PC-3 (cell line): ENCODE measurements at places on chromosomes 4 and X. TPM values are rescaled to one million over a fixed set of nuclear protein-coding genes. Genes with fewer than 3 reads are reported as not detected.

- no peak overlapping the region for H3K4me3 ChIP-seq
- no peaks in the 10 kb centered on the region for H3K36me3 ChIP-seq
- no peaks in the 10 kb centered on the region for H3K4me1 ChIP-seq
- no peaks in the 10 kb centered on the region for H3K27me3 ChIP-seq
- DNase-seq: no peak
- H3K27ac ChIP-seq: no peak overlapping the region
Measured at GRCh38 chr4:1644891-1645657, 39.0 kb downstream of the FAM53A start.

Gene GPR82
- total RNA-seq: not detected in 2 replicates

Gene MAPK10
- total RNA-seq: 0.44 TPM in 1 of 2 replicates, not detected in the other

Gene SHOX
- total RNA-seq: not detected in 2 replicates

DNA sequence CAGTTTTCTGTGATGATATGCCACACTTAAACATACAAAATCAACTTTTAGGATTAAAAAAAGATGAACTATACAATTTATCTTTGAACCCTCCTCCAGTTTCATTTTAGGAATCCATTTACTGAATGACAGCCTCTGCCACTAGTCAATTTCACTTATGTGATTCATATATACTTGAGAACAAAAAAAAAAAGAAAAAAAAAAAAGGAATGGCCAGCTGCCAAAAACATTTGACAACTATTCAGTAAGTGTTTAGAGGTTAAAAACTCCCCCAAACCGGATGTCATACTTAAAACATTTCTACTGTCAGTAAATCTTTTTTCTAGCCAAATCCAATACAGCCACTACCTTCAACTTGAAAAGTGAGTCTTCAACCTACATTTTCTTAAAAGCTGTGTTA is 266.7 kb upstream of the MAGEB2 start:
- no peaks in the 10 kb centered on the region for H3K36me3 ChIP-seq
- DNase-seq: peak; percentile 26
- no peaks in the 10 kb centered on the region for H3K4me1 ChIP-seq
- H3K27ac ChIP-seq: no peak overlapping the region
- H3K27me3 ChIP-seq: no peaks in the 10 kb centered on the region

- H3K27ac ChIP-seq: no peak overlapping the region
- no peaks in the 10 kb centered on the region for H3K4me1 ChIP-seq
- no peak overlapping the region for H3K4me3 ChIP-seq
- H3K27me3 ChIP-seq: peaks cover 85% of the 10 kb centered on the region
- H3K36me3 ChIP-seq: no peaks in the 10 kb centered on the region
Measured at GRCh38 chr4:41751449-41752061, 3.0 kb upstream of the PHOX2B start.

Gene PCYT1B
- not detected in 2 replicates for total RNA-seq

Gene CNGA1
- 0.29 and 1.1 TPM in 2 replicates for total RNA-seq

DNA sequence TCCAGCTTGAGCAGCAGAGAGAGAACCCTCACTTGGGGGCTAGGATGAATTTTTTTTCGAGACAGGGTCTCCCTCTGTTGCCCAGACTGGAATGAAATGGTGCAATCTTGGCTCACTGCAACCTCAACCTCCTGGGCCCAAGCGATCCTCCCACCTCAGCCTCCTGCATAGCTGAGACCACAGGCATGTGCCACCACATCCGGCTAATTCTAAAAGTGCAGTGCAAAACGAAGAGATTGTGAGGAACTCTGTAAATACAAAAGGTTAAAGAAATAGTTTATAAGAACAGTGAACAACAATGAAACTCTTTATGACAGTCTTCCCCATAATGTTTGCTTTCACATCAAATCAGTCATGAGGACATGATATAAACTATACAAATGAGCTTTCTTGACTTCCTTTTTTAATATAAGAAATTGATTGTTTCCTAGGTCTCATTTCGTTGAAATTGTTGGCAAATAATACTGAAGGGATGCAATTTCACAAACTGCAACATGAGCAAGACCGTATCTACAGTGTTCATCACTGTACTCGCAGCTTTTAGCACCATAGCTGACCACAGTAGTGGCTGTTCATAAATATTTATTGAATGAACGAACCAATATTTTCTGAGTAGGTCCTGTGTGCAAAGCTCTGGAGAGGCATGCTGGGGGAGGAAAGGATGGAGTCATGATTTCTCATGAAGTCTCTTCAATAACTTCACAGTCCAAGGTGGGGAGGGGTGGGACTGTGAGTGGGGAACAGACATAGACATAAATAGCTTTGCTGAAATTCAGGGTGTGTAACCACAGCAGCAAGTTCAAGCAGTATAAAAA is 116.1 kb downstream of the SHROOM3 start:
- no peaks in the 10 kb centered on the region for H3K36me3 ChIP-seq
- H3K4me3 ChIP-seq: no peak overlapping the region
- H3K27ac ChIP-seq: peak overlapping the region; percentile 69
- DNase-seq: peak; percentile 70
- peaks cover 23% of the 10 kb centered on the region for H3K4me1 ChIP-seq

GRCh38 chrX:153687121-153688039 is at the start of gene SLC6A8:
Gene SLC6A8 (plus strand): TSS chrX:153687926. CDS start chrX:153688575, 649 bp downstream.
- H3K27me3 ChIP-seq: no peaks in the 10 kb centered on the region
- H3K4me1 ChIP-seq: peaks cover 12% of the 10 kb centered on the region
- H3K4me3 ChIP-seq: peak within 1 kb of the TSS; percentile 64
- peak; percentile 61 for DNase-seq

Gene MAGEA12
- total RNA-seq: 0.23 and 0.29 TPM in 2 replicates

- H3K36me3 ChIP-seq: no peaks in the 10 kb centered on the region
- peaks cover 39% of the 10 kb centered on the region for H3K4me1 ChIP-seq
- peak overlapping the region; percentile 34; the same call in 1 of the 2 replicates for H3K4me3 ChIP-seq
- DNase-seq: peak; percentile 63
- H3K27me3 ChIP-seq: no peaks in the 10 kb centered on the region
- H3K27ac ChIP-seq: peak overlapping the region; percentile 66
Measured at GRCh38 chrX:72392816-72393800, 87.4 kb upstream of the CITED1 start.

DNA sequence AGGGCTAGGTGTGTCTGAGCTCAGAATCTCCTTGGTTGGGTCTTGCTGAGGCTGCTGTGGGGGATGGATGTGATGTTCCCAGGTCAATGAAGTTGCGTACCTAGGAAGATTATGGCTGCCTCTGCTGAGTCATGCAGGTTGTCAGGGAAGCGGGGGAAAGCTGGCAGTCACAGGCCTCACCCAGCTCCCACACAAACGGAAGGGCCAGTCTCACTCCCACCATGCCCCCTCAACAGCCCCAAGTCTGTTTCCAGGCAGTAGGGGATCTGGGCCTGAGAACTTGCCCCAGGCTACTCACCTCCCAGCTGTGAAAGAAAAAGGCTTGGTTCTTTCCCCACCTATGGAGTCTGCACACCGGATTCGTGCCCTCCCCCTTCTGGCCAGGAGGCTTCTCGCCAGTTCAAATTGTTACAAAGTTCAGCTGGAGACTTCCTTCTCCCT is 72.9 kb downstream of the WDR44 start:
- H3K36me3 ChIP-seq: no peaks in the 10 kb centered on the region
- H3K4me3 ChIP-seq: no peak overlapping the region
- no peak overlapping the region for H3K27ac ChIP-seq
- no peaks in the 10 kb centered on the region for H3K27me3 ChIP-seq
- no peaks in the 10 kb centered on the region for H3K4me1 ChIP-seq

DNA sequence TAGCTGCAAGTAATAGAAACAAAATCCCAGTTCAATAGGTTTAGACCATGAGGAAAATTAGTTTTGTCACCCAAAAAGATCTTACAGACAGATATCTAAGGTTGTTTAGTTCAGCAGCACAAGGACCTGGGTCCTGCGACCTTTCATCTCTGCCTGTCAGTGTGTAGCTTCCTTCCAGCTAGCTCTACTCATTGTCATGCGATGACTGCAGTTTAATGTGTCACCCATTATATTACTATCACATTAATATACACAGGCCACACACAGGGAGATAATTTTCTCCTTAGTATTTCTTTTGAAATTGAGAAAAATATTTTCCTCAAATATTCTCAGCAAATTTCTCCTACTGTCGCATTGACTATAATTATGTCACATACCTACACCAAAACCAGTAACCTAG is 232.1 kb upstream of the ARSJ start:
- no peaks in the 10 kb centered on the region for H3K27me3 ChIP-seq
- no peak overlapping the region for H3K27ac ChIP-seq
- no peaks in the 10 kb centered on the region for H3K4me1 ChIP-seq
- DNase-seq: no peak

DNA sequence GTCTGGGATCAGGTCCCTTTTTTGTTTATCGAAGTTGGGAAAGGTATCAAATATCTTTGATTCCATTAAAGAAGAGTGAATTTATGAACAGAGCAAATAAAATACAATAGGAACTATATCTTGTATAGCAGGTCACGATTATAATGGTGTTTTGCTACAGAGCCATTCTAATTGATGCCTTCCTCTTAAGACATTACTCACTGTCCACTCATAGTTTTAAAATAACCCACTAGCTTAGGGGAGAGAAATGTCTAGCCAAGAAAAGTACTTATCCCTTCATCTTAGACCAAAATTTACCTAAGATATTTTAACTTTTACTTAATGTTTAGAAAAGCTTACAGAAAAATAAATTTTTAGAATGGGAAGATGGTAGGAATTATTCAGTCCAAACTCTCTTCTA is 112.0 kb upstream of the PABPC4L start:
- DNase-seq: no peak
- no peaks in the 10 kb centered on the region for H3K4me1 ChIP-seq
- no peaks in the 10 kb centered on the region for H3K27me3 ChIP-seq
- H3K27ac ChIP-seq: no peak overlapping the region
- H3K36me3 ChIP-seq: no peaks in the 10 kb centered on the region

- H3K36me3 ChIP-seq: no peaks in the 10 kb centered on the region
- H3K27ac ChIP-seq: no peak overlapping the region
Measured at GRCh38 chr4:152937336-152938236, 1.5 kb downstream of the FHDC1 start.

Gene PLCXD1
- 25.7 and 31.2 TPM in 2 replicates for total RNA-seq

GRCh38 chr4:87211249-87211952 is 9.0 kb downstream of the KLHL8 start:
- no peak for DNase-seq
- H3K27ac ChIP-seq: no peak overlapping the region
- no peaks in the 10 kb centered on the region for H3K27me3 ChIP-seq
- no peak overlapping the region for H3K4me3 ChIP-seq
- H3K36me3 ChIP-seq: no peaks in the 10 kb centered on the region

Gene ATP10D
- 0.84 and 4.0 TPM in 2 replicates for total RNA-seq

GRCh38 chr4:176413171-176413570 is 93.4 kb downstream of the SPCS3 start:
- H3K4me1 ChIP-seq: no peaks in the 10 kb centered on the region
- H3K27me3 ChIP-seq: no peaks in the 10 kb centered on the region
- H3K4me3 ChIP-seq: no peak overlapping the region
- H3K27ac ChIP-seq: no peak overlapping the region

DNA sequence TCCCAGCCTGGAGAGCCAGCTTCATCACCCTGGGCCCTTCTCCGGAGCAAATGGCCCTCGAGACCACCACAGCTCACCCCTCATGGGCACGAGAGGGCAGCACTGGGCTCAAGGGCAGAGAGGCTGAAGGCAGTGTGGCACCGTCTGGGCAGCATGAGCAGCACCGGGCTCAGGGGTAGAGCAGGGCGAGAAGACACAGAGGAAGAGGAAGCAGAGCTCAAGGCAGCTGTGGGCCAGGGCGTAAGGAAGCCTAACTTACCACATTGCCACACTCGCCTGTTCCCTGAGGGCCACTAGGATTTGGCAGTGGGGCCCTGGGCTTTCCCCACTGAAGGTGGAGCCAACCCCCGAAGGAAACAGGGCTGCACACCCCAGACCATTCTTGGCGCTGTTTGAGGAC is 15.5 kb downstream of the ZNF185 start:
- peaks cover 4% of the 10 kb centered on the region; the same call in 1 of the 2 replicates for H3K36me3 ChIP-seq
- no peak for DNase-seq
- H3K4me1 ChIP-seq: peaks cover 15% of the 10 kb centered on the region
- H3K27me3 ChIP-seq: no peaks in the 10 kb centered on the region

GRCh38 chr4:105343146-105343931 is 130.5 kb downstream of the PPA2 start:
- H3K36me3 ChIP-seq: no peaks in the 10 kb centered on the region
- H3K4me1 ChIP-seq: no peaks in the 10 kb centered on the region
- no peaks in the 10 kb centered on the region for H3K27me3 ChIP-seq
- no peak for DNase-seq
- no peak overlapping the region for H3K4me3 ChIP-seq

GRCh38 chr4:26856906-26857277 is 3.7 kb upstream of the STIM2 start:
- peak overlapping the region; percentile 17; the same call in 1 of the 2 replicates for H3K27ac ChIP-seq
- H3K4me1 ChIP-seq: peaks cover 5% of the 10 kb centered on the region; the same call in 1 of the 2 replicates
- no peaks in the 10 kb centered on the region for H3K36me3 ChIP-seq
- H3K4me3 ChIP-seq: peak overlapping the region; percentile 80

Gene ASB9
- total RNA-seq: 31.5 and 32.1 TPM in 2 replicates

Gene WDR17
- 0.69 and 1.3 TPM in 2 replicates for total RNA-seq

- H3K4me1 ChIP-seq: no peaks in the 10 kb centered on the region
Measured at GRCh38 chr4:112591593-112591992, 45.1 kb downstream of the ZGRF1 start.

Gene KANTR
- 9.3 and 9.7 TPM in 2 replicates for total RNA-seq

Gene GPAT3
- 22.5 and 34.2 TPM in 2 replicates for total RNA-seq

GRCh38 chrX:14051416-14051815 is 21.7 kb upstream of the GEMIN8 start:
- H3K4me3 ChIP-seq: no peak overlapping the region
- DNase-seq: peak; percentile 46
- no peak overlapping the region for H3K27ac ChIP-seq
- peaks cover 3% of the 10 kb centered on the region for H3K27me3 ChIP-seq
- no peaks in the 10 kb centered on the region for H3K36me3 ChIP-seq

DNA sequence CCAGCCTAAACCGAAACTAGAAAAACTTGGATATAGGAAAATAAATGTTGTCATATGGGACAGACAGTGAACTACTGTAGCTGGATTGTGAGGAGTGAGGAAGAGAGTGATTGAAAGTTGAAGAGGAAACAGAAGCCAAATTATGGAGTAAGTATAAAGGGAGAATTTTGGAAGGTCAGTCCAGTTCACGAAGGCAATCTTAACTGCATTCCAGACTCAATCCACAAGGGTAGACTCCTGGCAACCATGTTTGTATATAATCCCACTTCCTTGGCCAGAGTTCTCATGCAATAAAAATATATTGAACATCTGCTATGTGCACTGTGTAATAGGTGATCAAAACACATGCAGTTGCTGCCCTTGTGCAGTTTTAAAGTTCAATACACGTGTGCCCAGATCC is 58.6 kb upstream of the CAMK2D start:
- no peaks in the 10 kb centered on the region for H3K27me3 ChIP-seq
- no peaks in the 10 kb centered on the region for H3K4me1 ChIP-seq
- H3K27ac ChIP-seq: no peak overlapping the region
- no peak for DNase-seq

- DNase-seq: no peak
- no peaks in the 10 kb centered on the region for H3K27me3 ChIP-seq
- no peak overlapping the region for H3K4me3 ChIP-seq
Measured at GRCh38 chr4:158147151-158147550, 25.7 kb downstream of the GASK1B start.

DNA sequence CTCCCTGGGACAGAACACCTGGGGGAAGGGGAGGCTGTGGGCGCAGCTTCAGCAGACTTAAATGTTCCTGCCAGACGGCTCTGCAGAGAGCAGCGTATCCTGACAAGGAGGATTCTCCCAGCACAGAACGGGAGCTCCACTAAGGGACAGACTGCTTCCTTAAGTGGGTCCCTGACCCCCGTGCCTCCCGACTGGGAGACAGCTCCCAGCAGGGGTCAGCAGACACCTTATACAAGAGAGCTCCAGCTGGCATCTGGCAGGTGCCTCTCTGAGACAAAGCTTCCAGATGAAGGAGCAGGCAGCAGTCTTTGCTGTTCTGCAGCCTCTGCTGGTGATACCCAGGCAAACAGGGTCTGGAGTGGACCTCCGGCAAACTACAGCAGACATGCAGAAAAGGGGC is 44.5 kb upstream of the FAAH2 start:
- no peak overlapping the region for H3K27ac ChIP-seq
- no peaks in the 10 kb centered on the region for H3K27me3 ChIP-seq
- no peak overlapping the region for H3K4me3 ChIP-seq
- no peaks in the 10 kb centered on the region for H3K4me1 ChIP-seq
- no peaks in the 10 kb centered on the region for H3K36me3 ChIP-seq
